ENCODE measurements at places on chromosomes 11 and 22.

DNA sequence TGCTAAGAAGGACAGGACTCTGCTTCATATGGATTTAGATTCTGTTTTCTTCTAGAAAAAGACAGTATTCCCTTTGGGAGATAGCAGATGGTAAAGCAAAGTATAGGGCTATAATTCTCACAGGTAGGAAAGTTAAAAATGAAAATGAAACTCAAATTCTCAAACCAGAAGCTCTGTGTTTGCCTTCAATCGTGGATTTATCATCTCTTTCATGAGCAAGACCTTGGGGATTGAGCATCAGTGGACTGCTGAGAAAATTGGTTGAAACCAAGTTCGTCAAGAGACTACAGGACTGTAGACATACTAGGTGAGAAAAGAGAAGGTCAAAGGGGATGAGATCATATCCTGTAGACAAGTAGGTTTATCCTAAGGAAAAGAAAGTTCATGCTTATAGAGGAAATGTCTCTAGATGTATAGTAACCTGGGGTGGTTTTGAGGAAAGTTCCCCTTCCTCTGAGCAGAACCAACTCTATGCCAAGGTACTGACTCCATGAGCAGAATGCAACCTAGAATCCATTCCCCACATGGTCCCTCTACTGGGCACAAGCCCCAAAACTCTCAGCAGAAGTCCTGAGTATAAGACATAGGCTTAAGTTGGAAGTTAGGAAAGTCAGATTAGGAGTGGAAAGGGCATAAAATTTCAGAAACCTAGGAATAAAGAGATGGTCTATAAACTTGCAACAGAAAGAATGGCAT, 46.5 kb downstream of the SLC5A12 start:
- no peak for DNase-seq

DNA sequence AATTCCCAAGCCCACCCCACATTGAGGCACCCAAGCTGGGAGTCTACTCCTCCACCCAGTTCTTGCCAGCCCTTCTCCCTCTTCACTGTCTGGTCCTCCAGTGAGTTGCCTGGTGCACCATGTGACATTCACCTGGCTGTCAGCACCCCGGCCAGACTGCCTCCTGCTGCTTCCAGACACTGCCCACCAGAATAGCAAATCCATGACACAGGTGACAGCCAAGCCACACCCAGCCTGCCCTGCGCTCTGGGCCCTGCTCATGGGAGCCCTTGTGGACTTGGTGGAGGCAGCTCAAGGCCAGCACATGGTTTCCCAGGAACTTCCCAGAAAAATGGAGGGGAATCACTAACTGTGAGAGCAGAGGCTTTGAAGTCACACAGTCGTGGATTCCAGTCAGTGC, 96.3 kb upstream of the CSNK2A3 start:
- DNase-seq = no peak

DNA sequence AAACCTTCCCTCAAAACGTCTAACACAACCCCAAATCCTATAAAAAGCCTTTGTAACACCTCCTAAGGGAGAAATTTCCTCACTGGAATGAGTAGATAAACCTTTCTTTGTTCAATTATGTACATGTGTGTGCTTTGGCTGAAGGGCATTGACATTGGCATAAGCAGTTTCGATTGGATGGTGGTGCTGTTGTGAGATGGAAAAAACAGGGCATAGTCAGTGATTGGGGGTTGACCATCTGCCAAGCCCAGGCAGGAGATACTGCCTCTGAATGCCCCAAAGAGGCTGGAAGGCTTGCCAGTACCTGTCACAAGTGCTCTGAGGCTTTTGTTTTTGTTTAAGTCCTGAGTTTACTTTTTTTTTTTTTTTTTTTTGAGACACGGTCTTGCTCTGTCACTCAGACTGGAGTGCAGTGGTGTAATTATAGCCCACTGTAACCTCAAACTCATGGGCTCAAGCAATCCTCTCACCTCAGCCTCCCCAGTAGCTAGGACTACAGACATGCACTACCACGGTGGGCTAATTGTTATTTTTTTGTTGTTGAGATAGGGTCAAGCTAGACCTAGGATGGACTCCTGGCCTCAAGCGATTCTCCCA, 1.2 kb upstream of the CCDC117 start:
- peak; percentile 62 for DNase-seq

- DNase-seq = no peak
These were observed 63.9 kb downstream of the GRIK4 start for GRCh38 chr11:120575461-120575860.

GRCh38 chr22:19937616-19938473, 3.7 kb upstream of the COMT start:
- no peak for DNase-seq

DNA sequence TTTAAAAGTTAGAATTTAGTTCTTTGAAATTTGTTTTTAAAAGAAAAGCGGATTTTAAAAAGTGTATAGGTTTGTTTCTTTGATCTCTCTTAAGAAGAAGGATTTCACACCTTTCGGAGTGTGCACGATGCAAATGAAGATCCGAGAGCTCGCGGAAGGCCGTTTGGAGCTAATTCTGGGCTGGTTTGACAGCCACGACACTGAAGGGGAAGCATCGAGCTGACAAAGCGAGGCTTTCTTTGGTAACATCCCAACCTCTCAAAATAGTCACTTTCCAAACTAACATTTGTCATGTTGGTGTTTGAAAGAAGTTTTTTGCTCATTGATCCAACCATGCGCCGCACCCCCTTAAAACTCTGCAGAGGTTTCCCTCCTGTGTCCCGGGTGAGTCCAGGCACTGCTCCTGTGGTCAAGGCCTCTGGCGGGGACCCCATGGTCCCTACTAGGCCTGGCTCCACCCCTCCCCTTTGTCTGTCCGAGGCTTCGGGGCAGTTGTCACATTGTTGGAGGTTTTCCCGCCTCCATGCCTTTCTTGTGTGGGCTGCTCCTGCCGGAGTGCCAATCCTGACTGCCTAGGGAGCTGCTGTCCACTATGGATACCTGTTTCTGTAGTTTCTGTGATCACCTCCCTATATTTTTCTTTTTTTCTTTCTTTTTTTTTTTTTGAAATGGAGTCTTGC, 39.7 kb downstream of the MPPED1 start:
- DNase-seq = no peak

- no peak for DNase-seq
These were observed 1.7 kb upstream of the MYEOV start for GRCh38 chr11:69292221-69292648.

GRCh38 chr11:103497268-103497667, 388.0 kb downstream of the DYNC2H1 start:
- no peak for DNase-seq

GRCh38 chr22:49481659-49482399, 345.8 kb downstream of the BRD1 start:
- peak; percentile 44 for DNase-seq

DNA sequence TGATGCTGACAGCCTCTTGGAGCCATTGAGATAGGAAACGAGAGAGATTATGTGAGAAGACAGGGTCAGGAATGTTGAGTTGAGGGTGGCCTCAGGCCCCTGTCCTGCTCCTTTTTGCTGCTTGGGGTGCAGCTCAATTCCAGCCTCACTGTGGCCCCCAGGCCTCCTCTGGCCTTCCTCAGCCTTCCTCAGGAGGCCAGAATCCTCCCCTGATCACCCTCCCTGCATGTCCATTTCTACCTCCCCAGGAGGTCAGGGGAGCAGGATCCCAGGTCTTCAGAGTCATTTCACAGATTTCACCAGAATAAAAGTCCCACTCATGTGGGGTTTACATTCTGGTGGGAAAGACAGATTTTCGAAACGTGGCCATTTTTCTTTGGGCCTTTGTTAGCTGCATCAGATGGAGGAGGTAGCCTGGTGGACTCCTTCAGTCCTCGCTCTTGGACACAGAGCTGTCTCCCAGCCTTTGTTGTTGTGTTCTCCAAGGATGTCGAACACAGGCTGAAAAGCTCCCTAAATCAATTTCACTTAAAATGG, 2.2 kb upstream of the KCNQ1OT1 start:
- no peak for DNase-seq

GRCh38 chr22:35959121-35959800, 69.4 kb downstream of the RBFOX2 start:
- no peak for DNase-seq

GRCh38 chr22:32880893-32881596, 79.5 kb downstream of the TIMP3 start:
- no peak for DNase-seq

DNA sequence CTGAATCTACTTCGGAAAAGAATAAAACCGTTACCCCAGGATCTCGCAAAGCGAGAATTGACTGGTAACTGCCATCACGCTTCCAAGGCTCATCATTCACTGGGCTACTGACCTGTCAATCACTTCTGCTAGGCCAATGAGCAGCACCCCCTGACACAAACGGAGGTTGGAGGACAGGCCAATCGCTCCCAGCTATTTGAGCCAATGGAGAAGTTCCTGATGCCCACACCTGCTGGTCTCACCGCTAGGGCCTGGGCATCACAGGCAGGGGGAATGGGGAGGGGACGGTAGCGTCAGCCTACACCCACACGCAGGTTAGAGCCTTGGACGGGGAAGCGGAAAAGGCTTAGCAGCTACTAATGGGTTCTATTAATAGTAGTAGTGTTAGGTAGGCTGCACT, 56.7 kb upstream of the CHST1 start:
- DNase-seq = no peak

GRCh38 chr22:31561238-31561887, 65.0 kb downstream of the SFI1 start:
- peak; percentile 60 for DNase-seq

GRCh38 chr11:20966489-20966888, 297.1 kb downstream of the NELL1 start:
- DNase-seq = peak; percentile 24

- DNase-seq = no peak
These were observed 25.7 kb downstream of the CEP57 start for GRCh38 chr11:95816037-95816436.

- DNase-seq = no peak
These were observed 1.4 kb upstream of the TP53I11 start for GRCh38 chr11:44952082-44952481.

All from NCI-H345 (cell line).